PC-9 (cell line): ENCODE measurements at places on chromosomes 7 and 10.

- DNase-seq, result no peak
Measured at GRCh38 chr7:70303780-70304179, 705.5 kb downstream of the AUTS2 start.

DNA sequence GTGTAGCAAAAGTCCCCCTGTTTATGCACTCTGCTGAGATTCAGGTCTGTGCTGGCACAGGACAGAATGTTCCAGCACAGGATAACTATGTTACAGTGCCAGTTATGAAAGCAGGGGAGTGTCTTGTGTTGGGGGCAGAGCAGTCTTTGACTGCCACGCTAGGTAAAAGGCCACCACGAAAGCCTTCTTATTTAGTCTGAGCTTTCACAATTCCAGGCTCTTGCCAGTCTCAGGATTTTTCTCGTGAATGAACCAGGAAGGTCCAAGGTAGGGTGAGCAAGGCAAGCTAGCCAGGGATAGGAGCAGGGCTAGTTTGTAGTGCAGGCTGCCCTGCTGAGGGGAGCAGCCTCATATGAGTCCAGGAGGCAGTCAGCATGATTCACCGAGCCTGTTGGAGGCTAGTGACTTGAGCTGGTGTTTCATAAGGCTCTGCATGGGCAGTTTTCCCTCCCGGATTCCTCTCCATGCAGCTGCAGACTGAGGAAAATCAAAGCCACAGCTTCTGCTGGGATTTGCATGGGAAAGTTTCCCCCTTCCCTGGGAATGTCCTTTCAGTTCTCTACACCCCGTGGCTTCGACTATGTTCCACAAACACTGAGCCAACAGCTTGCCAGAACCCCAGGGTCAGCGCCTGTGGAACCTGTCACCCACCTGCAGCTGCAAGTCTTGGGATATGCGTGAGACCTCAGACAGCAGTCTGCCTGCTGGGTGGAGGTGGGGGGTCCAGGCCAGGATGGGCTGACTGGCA is 112.3 kb downstream of the JCAD start:
- DNase-seq, result peak; percentile 48

DNA sequence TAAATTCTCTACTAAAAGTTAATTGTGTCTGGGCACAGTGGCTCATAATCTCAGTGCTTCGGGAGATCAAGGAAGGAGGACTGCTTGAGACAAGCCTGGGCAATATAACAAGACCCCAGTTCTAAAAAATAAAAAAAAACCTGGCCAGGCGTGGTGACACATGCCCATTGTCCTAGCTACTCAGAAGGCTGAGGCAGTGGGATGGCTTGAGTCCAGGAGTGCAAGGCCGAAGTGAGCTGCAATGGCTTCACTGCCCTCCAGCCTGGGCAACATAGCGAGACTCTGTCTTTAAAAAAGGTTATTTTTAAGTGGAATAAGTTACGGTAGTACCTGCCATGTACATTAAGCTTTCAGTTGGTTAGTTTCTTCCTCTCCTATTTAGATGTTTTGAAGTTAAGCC is 28.9 kb downstream of the CDK14 start:
- DNase-seq, result no peak

DNA sequence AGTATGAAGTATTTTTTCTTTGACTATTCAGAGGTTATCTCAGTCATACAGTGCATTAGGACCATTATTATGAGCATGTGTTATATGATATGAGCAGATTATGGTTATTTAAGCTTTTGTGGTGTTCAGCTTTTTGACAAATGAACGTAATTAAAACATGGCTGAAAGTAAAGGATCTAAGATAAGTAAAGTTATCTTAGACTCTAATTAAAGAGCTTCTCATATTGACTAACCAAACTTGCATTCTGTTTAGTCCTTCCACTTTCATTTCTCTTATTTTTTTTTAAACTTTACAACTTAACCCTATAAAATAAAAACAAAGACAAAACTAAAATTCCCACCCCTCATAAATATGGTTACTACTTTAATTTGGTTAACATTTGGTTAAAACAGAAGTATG is 6.9 kb upstream of the GPR85 start:
- no peak for DNase-seq

DNA sequence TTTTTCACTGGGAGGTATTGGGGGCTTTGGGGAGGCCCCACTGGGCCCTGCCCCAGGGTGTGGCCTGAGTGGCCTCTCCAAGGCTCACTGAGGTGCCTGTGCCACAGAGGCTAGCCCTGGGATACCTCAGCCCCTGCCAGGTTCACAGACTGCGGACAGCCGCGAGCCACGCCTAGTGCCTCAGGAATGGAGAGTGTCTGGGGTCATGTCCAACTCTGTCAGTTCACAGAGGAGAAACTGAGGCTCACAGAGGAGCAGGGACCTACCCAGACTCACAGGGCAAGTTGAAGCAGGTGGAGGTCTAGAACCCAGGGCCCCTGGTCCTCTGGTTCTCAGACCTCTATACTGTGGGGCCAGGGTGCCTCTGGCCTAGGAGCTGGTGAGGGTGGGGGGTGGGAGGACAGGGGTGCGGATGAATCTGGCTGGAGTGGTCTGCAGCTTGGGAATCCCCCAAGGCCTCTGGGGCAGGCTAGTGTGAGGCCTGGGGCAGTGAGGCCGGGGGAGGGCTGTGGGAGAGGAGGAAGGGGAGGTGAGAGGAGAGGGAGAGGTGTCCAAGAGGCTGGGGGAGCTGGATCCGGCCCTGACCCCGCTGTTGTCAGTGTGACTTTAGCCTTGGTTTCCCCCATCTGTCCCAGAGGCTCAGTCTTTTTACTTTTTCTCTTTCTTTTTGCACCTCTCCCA is 20.0 kb downstream of the NEURL1 start:
- no peak for DNase-seq

DNA sequence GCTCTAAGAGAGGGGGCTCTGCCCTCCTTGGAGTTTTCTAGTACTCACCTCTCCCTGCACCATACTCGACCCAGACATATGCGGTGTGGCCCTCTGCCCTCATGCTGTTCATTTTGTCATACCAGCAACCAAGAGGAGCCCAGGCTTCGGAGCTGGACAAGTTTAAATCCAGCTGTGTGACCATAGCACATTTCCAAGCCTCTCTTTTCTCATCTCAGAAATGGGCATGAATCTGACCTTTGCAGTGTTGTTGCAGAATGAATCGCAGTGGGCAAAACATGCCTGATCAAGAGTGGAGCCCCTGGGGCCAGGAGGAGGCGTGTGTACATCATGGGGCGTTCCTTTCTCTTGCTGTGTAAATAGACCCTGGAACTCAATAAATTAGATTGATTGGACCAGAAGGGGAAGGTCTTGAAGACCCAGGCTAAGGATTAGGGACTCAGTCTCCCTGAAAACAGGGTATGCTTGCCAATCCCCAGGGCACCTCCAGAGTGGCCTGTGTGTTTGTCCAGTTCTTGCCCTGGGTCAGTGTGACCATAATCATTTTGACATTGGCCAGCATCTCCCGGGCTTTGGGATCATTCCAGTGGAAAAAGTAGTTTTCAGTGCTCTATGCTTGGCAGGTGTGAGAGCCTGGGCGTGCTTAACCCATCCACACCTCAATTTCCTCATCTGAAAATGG is 59.6 kb downstream of the ZMIZ1 start:
- DNase-seq, result no peak

DNA sequence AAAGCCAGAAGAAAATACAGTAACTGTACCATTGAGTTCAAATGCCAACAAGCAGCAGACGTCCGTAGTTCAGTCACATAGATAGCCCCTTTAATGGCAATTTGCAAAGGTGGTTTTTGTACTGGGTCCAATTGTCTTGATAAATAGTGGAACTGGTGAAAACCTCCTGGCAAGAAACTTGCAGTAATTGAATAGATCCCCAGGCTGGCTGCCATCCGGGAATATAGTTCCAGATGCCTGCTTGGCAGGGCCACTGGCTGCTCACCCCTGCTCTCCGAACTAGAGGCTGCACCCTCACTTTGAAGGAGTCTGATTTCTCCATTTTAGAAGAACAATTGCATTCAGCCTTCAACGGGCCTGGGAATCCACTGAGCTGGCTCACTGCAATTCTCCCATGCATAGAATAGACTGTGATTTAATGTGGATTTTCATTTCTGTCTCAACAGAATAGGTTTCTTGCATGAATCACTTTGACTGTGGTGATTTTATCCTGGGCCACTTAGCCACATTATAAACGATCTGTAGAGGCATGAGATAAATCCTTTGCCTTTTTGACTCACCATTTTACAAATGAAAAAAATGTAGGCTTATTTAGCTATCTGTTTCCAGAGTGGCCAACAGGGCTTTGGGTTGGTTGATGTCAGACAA is 35.9 kb upstream of the ELMO1 start:
- DNase-seq, result no peak

DNA sequence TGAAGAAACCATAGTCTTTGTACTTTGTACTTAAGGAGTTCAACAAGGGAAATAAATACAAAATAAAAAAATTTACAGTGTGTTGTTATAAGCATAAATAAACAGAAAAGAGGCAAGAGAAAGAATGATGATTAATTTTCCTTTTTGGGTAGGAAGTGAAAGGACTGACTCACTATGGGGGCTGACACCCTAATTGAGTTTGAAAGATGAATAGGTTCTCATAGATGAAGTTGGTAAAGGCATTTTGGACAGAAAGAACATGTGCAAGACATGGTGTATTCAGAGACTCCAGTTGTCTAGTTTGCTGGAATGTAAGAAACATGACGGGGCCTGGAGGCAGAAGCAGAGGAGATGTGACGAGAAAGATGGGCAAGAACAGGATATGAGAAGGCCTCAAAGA is 83.7 kb downstream of the VPS50 start:
- DNase-seq, result no peak

DNA sequence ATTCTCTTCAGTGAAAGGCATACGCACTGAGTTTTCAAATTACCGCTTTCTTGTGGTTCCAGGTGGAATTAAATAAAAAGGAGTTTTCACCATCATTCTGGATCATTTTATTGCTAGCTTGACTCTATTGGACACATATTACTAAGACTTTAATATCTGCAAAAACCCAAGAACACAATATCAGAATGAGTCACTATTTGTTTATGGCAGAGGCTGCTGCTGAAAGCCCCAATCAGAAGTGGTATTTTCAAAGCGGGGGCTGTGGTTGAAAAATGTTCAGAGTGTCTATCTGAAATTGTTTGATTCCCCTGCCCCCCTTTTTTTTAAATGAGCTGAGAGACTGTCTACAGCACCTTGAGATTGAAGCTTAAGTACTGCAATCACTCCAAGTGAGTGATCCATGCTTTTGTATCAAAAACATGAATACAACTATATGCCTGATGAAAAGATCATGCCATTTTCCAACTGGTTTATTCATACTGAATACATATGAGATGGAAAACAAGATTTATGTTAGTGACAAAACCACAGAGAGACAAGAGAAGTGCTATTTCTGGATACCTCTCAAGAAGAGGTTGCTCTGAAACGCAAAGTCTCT is 376.4 kb downstream of the HTR7 start:
- DNase-seq, result no peak

GRCh38 chr10:24661376-24661775 is 62.3 kb downstream of the ARHGAP21 start:
- DNase-seq, result no peak

GRCh38 chr10:84607523-84607922 is 279.1 kb downstream of the CCSER2 start:
- no peak for DNase-seq

GRCh38 chr7:24158975-24159374 is 125.0 kb upstream of the NPY start:
- DNase-seq, result no peak

GRCh38 chr10:31476088-31476487 is 157.1 kb downstream of the ZEB1 start:
- no peak for DNase-seq

- no peak for DNase-seq
Measured at GRCh38 chr10:37222046-37222445, 96.6 kb downstream of the ANKRD30A start.

DNA sequence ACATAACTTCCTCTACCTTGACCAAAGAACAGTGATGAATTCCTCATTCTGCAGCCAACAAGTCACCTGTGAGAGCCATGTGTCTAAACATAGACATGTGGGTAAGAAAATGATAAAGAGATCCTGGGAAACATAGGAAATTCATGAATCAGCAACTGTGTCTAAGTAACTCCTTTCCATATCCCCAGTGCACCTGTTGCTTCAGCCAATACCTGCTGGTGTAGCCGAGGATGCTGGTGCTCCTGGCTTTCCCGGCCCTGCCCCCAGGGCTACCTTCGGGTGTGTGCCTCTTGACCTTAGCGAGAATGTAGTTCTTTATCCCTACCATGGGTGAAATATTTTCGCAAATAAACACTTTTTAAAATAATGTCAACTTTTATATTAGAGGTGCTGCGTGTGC is 114.1 kb downstream of the OR13A1 start:
- DNase-seq, result no peak

DNA sequence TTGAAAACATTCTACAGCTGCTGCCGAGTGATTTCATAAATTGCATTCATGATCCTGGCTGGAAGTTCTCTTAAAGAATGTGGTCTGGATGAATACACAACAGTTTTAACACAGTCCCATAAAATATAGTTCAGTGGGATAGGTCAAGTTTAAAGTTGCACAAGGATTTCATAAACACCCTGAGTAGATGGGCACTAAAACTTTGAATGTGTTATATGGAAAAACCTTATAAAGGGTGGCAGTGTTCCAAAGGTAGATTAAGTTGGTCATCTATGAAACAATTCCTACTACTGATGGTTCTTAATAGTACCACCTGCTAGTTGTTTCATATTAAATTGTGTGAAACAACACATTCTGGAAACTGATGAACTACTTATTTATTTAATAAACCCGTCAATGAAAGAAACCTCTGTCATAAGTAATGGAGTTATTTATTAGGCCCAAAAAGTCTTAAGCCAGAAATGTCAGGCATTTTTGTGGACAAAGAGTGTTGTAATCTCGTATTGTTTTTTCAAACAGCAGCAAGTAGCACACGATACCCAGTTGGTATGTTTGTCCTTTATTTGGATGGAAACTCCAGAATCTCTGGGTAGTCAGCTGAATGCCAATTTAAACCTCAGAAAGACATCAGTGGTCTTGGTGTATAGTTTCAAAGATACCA is 14.3 kb upstream of the RPA3 start:
- no peak for DNase-seq

DNA sequence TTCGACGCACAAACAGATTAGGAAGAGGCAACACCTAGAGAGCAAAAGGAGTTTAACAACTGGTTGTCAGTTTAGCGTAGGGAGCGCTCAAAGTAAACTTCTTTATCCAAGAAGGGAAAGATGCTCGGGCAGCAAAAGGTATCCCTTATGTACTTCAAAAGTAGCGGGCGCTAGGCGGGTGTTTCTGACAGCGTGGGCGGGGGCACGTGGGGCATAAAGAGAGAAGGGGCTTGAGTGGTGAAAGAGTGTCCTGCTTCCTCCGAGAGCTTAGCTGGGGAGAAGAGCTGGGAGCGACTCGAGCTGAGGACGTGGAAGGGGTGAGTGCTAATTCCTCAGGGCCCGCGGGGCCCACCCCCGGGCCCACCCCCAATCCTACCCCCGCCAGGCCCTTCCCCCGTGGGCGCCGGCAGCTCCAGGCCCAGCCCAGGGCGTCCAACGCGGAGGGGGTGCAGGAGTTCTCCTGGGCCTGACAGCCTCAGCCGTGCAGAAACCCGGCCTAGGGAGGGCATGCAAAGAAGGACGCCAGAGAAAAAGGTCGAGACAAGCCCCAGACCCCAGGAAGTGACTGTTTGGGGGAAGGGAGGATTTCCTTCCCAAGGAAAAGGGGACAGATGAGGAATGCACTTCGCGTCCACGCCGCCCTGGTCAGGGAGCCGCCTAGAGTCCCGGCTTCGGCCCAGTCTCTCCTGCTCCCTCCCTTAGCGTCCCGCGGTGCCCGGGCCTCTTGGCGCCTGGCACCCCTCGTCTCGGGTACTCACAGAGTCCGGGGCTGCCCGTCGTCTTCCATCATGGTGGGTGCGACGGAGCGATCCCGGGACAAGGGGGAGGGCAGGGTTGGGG is 868 bp downstream of the TIAL1 start:
- no peak for DNase-seq

GRCh38 chr10:18140957-18141845 is 977 bp downstream of the CACNB2 start:
- DNase-seq, result no peak

GRCh38 chr7:66847879-66848790 is 72.9 kb upstream of the TMEM248 start:
- DNase-seq, result peak; percentile 21
